ENCODE measurements at places on chromosomes 3 and 15.

GRCh38 chr3:44883213-44883955 is 9.0 kb downstream of the TGM4 start:
- DNase-seq: no peak

- DNase-seq: no peak
Observed at GRCh38 chr3:141051443-141052200, 475 bp downstream of the SPSB4 start.

- peak; percentile 86 for DNase-seq
Observed at GRCh38 chr3:111967651-111968274, 11.1 kb upstream of the ABHD10 start.

GRCh38 chr15:98213346-98213979 is 253.0 kb downstream of the ARRDC4 start:
- DNase-seq: no peak

DNA sequence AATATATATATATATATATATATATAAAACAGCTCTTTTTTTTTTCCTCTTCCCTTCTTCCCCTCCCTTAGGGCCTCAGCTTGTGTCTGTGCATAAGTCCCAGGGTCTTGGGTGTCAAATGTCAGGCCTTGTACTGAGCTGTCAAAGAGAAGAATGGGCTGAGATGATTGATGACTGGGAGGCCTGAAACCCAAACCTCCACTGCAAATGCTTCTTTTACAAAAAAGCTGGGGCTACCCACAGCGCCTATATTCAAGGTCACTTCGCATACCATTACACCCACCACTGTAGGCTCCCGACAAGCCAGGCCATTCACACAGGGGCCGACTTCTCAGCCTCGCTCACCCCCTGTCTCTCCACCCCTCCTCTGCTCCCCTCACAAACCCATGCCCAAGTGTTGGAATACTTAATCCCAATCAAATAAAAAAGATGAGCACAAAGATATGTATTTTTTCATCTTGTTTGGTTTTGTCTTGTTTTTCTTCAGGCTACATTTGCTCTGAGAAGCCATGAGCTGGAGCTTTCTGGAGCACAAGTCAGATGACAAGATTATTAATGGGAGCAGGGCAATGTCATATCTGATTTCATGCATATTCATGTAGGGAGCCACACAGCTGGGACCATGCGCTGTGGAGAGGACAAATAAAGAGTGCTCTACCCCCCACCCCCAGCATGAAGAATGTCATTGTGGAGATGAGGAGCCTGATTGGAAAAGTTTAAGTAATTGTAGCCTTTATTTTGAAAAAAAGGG is 614.4 kb upstream of the NR2F2 start:
- no peak for DNase-seq

- DNase-seq: no peak
Observed at GRCh38 chr3:165852191-165852590, 15.0 kb upstream of the BCHE start.

DNA sequence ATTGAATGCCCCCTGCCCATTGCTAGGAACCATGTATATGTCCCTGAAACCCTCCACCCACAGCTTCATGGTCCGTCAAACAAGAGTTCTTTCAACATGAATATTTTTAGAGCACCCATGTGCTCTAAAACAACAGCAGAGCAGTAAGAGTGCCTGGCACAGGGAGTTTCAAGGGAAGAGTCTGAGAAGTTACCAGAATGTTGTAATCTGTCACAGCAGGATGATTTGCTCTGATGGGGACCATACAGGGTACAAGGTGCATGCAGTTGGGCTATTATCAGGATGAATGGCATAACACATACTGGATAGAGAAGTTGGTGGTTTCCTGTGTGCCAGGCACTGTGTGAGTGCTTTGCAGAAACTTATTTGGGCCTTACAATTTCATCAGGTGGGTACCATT is 27.8 kb upstream of the FLNB start:
- no peak for DNase-seq

GRCh38 chr3:140319739-140320138 is 358.1 kb upstream of the TRIM42 start:
- DNase-seq: no peak

DNA sequence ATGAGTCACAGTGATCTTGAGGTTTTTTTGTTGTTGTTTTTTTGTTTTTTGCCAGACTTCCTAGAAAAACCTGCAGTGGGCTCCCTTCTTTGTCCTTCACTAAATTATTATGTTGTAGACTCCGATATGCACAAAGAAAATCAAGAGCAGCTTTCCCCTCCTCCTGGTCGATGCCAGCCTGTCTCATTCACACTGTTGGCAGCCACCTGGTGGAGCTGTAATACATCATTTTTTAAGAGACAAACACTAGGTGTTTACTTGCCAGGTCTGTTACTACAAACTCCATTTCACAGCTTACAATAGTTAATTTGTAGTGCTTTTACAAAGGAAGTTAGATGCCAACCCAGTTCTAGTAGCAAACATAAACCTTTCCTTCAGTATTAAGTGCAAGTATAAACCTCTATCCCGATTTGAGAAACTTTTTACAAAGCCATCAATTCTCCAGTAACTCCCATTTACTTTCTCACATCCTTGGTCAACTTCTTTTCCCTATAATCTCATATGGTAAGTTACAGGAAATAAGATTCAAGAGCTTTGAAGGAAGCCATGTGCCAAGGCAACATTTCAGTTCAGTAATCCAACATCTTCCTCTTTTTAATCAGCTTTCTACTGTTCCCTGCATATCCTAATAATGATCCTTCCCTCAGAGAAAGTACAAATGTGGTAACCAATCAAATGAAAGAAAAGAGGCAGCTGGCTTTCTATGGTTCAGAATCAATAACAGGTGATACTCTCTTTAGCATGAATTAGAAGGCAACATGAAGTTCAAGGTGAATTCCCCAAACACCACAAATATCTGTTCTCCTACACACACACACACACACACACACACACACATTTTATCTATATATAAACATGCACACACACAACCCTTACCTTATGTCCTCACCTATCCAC is 14.0 kb downstream of the AAGAB start:
- DNase-seq: peak; percentile 46

DNA sequence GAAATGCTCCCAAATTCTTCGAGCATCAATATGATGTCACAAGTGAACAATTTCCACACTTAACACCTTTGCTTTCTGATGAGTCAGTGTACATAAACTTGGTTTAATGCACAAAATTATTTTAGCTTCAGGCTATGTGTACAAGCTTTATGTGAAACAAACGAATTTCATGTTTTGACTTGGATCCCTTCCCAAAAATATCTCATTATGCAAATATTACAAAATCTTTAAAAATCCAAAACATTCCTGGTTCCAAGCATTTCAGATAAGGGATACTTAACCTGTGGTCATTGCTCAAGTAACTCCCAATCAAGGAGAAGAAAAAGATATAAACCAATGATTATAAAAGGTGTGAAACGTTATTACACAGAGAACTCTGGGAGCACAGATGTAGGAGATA is 25.2 kb downstream of the RAB5A start:
- no peak for DNase-seq

DNA sequence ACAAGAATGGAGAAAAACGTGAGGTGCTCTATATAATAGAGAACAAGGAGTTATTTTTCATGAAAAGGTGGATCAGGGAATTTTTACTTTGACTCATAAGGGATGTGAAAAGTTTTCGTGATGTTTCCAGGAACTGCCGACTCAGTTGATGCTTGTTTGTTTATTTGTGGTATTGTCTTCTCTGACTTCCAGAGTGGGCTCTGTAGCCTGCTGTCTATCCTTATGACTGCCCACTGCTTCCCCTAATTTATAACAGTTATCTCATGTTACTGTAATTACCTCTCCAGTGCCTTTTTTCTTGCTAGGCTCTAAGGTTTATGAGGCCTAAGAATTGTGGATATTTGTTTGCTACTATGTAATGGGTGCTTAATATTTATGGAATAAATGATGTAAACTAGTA is 12.3 kb downstream of the ARL13B start:
- no peak for DNase-seq

GRCh38 chr3:175606650-175607318 is 747.6 kb downstream of the NAALADL2 start:
- DNase-seq: no peak

DNA sequence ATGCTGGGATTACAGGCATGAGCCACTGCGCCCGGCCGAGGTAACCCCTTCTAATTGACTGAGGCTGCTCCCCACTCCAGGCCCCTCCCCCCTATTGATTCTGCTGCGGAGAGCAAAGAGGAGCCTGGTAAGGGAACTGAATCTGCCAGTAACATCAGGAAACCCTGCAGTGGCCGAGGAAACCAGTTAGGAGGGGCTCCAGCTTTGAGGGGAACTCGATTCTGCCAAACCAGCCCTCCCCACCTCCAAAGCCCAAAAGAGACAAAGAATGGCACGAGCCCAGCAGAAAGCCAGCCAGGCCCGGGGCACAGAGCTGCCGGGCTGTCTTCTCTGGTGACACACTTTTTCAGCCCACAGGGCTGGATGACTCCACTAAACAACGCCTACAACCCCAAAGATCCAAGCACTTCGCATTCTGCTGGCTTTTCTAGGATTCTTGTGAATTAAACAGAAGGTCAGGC is 15.0 kb upstream of the ACAD9 start:
- DNase-seq: peak; percentile 87

DNA sequence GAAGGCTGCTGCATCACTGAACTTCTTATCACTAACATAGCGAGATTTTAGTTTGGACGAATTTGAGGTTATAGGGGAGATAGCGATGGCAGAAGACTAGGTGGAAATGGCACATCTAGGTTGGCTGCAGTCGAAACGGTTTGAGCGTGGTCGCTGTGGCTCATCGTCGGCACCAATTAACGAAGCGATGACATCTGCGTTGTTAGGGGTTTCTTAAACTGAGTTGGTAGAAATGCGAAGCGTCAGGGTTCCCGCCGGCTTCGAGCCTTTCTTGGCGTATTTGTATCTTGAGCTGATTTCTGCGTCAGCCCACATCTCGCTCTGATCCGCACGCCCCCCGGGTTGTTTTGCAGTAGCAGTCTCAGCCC is 319 bp downstream of the LNP1 start:
- DNase-seq: peak; percentile 25

GRCh38 chr3:69433969-69434325 is 48.1 kb upstream of the FRMD4B start:
- DNase-seq: no peak

DNA sequence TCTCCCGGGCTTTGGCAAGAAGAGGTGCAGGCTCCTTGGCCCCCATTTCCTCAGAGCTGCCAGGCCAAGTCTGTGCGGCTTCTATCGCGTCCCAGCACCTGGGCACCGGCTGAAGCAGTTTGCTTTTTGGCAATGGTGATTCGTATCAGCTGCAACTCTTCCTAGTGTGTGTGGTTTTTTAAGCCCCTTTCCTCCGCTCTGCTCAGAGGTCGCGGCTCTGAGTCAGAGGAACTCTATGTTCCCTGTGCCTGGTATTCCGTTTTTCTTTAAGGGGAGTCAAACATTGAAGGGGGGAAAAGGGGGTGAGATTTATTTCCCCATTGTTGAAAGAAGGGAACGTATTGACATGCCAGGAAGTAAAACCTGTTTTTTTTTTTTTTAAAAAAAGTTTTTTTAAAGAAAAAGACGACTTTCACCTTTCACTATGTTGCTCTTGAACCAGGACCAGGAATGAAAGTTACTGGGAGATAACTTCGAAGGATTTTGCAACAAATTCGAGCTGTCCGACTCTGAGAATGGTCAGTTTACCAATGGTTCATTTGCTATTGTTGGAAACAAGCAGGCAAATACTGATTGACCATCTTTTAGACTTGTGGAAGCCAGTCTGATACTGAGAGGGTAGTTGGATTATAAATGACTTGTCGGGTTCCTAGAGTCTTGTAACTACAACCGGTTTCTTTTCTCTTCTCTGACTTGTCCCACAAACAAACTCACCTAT is 1.1 kb downstream of the ARMC8 start:
- no peak for DNase-seq

DNA sequence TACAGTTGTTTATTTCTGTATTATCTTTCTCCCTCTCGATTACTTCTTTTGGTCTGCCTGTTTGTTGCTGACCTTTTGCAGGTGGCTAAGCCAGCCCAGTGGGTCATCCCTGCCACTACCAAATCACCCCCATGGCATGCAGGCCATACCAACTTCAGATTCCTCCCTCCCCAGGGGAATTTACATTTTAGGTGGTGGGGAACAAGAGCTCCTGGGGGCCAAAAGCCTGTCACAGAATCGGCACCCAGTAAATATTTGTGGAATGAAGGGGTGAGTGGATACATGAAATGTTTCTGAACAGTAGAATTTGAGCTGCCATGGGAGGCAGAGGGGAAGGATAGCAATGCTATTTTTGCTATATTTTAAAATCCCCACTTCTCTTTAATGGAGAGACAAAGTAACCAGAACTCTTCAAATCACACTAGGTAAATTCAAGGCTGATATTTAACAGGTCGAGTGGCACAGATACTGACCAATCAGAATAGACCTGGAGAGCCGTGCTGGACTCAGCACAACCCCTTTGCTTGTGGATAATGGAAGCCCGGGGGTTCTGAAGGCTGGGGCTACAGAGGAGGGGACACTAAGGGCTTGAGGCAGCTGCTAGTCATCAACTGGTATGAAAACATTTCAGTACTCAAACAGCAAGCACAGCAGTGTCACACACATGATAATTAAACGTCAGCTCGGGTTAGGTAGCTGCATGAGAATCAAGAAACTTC is 54.3 kb upstream of the SMAD3 start:
- DNase-seq: no peak

DNA sequence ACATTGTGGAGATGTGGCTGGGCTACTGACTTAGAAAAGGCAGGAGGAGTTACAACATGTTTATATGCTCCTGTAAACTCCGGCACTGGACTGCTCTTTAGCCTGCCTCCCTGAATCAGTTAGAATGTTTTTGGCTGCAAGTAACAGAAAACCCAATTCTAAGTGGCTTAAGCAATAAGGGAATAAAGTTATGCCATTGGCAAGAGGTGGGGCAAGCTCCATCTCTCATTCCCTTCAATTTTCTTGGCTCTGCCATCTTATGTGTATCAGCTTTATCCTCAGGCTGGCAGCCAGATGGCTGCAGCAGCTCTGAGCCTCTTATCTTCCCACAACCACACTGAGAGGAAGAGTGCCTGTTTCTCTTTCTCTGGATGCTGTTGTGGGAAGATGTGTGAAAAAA is 22.4 kb upstream of the MEIS2 start:
- DNase-seq: no peak

- DNase-seq: no peak
Observed at GRCh38 chr3:99317201-99317600, 321.2 kb upstream of the COL8A1 start.

GRCh38 chr3:23751212-23751723 is 54.5 kb upstream of the UBE2E1 start:
- DNase-seq: no peak

DNA sequence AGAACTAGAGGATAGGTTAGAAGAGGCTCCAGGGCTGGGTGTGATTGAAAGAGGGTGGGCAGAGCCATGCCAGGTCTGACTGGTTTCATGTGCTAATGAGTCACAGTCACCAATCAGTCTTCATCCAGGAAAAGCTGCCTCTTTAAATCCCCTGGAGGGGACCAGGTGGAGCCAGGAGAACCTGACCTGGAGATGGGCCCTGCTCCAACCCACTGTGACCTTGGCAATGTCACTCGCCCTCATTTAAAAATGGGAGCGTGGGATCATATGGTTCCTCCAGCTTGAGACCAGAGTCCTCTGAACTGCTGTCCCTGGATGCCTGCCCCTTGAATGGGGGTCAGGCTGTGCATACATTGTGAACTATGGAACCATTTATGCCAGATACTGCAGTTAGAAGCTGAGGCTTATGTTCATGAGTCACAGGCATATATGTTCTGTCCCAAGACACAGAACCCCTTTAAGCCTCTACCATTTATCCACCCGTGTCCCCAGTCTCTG is 23.0 kb downstream of the HES1 start:
- no peak for DNase-seq
